ENCODE measurements at places on chromosomes 12 and 14.

DNA sequence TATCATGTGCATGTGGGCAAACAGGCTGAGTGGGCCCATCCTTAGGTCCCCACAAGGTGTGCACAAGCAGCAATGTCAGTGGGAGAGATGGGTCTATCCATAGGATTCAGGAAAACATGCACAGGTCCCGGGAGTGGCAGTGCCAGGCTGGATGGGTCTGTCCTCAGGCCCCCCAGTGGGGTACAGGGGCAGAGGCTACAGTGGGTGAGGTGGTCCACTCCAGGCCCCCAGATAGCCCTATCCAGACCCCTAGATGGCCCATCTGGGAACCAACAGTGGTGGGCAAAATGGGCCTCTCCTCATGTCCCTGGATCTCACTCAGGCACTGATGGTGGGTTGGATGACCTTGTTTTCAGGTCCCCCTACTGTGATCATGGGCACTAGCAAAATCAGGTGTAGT, 277.8 kb upstream of the SYT1 start:
- no peak for DNase-seq

DNA sequence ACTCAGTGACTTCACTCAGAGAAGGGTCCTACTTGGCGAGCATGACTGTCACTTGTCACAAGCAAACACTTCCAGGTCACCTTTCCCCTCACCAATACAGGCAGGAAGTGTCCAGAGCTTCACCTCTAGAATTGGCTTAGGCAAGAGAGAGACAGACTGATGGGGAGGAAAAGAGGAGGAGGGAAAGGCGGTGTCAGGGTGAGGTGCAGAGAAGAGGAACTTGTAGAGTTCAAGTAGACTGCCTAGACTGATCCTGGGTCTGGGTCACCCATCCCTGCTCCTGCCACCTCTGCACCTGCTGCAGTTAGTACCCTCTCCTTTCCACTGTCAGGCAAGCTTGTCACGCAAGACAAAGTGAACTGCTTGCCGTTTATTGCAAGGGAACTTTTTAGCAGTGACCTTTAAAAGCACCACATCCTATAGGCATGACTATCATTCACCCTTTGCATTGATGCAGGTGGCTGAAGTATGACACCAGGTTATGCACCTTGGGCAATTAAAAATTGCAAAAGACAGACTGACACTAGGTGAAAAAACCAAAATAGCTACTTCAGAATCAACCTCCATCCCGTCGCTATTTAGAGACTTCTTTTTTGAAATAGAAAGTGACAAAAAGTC, 292.4 kb downstream of the SYT1 start:
- DNase-seq = no peak

GRCh38 chr12:12954878-12955625, 3.1 kb upstream of the GPRC5D start:
- no peak for DNase-seq

GRCh38 chr12:111171345-111171744, 197.6 kb downstream of the PHETA1 start:
- DNase-seq = no peak

GRCh38 chr12:101441461-101442224, 33.5 kb upstream of the SPIC start:
- DNase-seq = no peak

- no peak for DNase-seq
Observed at GRCh38 chr12:106179086-106179485, 40.3 kb upstream of the NUAK1 start.

DNA sequence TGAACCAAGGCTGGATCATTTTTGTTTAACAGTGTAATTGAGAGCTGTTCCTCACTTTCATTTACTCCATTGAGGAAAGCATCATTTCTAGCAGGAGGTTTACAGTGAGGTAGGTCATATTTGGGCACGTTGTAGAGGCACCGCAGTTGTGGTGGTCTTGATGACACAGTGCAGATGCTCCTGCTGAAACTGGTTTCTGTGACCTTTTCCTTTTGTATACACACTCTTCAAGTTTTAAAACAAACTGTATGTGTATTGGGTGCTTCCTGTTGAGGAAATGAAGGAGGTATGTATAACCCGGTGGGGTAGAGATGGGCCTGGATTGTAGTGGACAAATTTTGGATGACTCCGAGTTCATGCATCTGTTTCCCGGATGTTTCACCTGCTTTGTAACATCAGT, 456.3 kb upstream of the RGS6 start:
- DNase-seq = no peak

GRCh38 chr12:125069616-125070015, 4.4 kb downstream of the AACS start:
- DNase-seq = no peak

Data from H54 (cell line).